Endothelial cell of umbilical vein (primary cell): ENCODE measurements at places on chromosomes 4 and X. TPM values are rescaled to one million over a fixed set of nuclear protein-coding genes. Genes with fewer than 3 reads are reported as not detected.

Gene SPANXA2
- total RNA-seq, result not detected in 2 replicates

Gene PFKFB1
- 0.16 and 0.20 TPM in 2 replicates for total RNA-seq

Gene CNGA1
- total RNA-seq, result not detected in 2 replicates

Gene KIF4A
- total RNA-seq, result 34.4 and 41.3 TPM in 2 replicates

Gene CLIC2
- total RNA-seq, result 0.25 and 0.73 TPM in 2 replicates

Gene SCML1
- total RNA-seq, result 10.1 and 12.4 TPM in 2 replicates

Gene H2BW2
- not detected in 2 replicates for total RNA-seq

Gene BTK
- 0.13 TPM in 1 of 2 replicates, not detected in the other for total RNA-seq

Gene ZMAT1
- total RNA-seq, result 3.7 and 4.3 TPM in 2 replicates

Gene GPR143
- 9.3 and 9.7 TPM in 2 replicates for total RNA-seq

Gene MBTPS2
- total RNA-seq, result 14.5 and 16.4 TPM in 2 replicates

Gene MSMO1
- 109 and 127 TPM in 2 replicates for total RNA-seq

Gene RPL39
- total RNA-seq, result 1,516 and 1,582 TPM in 2 replicates

Gene DMP1
- total RNA-seq, result not detected in 2 replicates

Gene C4orf54
- not detected in 2 replicates for total RNA-seq

Gene ADRA2C
- 0.40 TPM in 1 of 2 replicates, not detected in the other for total RNA-seq

Gene SORBS2
- total RNA-seq, result 75.5 and 82.5 TPM in 2 replicates

Gene CT55
- not detected in 2 replicates for total RNA-seq

Gene ARL13A
- total RNA-seq, result not detected in 2 replicates

Gene CFP
- total RNA-seq, result 1.00 and 1.9 TPM in 2 replicates

Gene MAGED2
- 240 and 241 TPM in 2 replicates for total RNA-seq

Gene ITGB1BP2
- 4.6 and 5.9 TPM in 2 replicates for total RNA-seq

Gene CENPVL2
- not detected in 2 replicates for total RNA-seq

Gene CACNA1F
- total RNA-seq, result not detected in 2 replicates

Gene ADGRG2
- total RNA-seq, result not detected in 2 replicates

Gene ARR3
- not detected in 2 replicates for total RNA-seq

Gene DKK2
- total RNA-seq, result 0.09 and 0.24 TPM in 2 replicates

Gene DUX4
- not detected in 2 replicates for total RNA-seq

Gene TMPRSS11F
- not detected in 2 replicates for total RNA-seq

Gene FAM13A
- total RNA-seq, result 9.4 and 10.5 TPM in 2 replicates

Gene RAB41
- total RNA-seq, result not detected in 2 replicates

Gene ERAS
- not detected in 2 replicates for total RNA-seq

Gene NAA11
- total RNA-seq, result not detected in 2 replicates

Gene ADH1B
- total RNA-seq, result not detected in 2 replicates

Gene BEX2
- total RNA-seq, result 0.88 and 1.4 TPM in 2 replicates

Gene GABRQ
- total RNA-seq, result not detected in 2 replicates

Gene SNCA
- total RNA-seq, result 116 and 124 TPM in 2 replicates

Gene EXOC1
- 30.5 and 33.3 TPM in 2 replicates for total RNA-seq

Gene NUDT11
- total RNA-seq, result 3.7 and 3.9 TPM in 2 replicates

Gene TMPRSS11D
- total RNA-seq, result not detected in 2 replicates

Gene GABRE
- 6.1 and 20.2 TPM in 2 replicates for total RNA-seq

Gene NSUN7
- 0.18 and 0.20 TPM in 2 replicates for total RNA-seq

Gene STOX2
- total RNA-seq, result 0.02 and 0.24 TPM in 2 replicates

Gene ASB11
- 0.15 TPM in 1 of 2 replicates, not detected in the other for total RNA-seq

Gene GAGE12J
- not detected in 2 replicates for total RNA-seq

Gene TMPRSS11E
- not detected in 2 replicates for total RNA-seq

Gene TCEANC
- total RNA-seq, result 0.75 and 1.8 TPM in 2 replicates

Gene TKTL2
- total RNA-seq, result not detected in 2 replicates

Gene MAGEA2B
- total RNA-seq, result not detected in 2 replicates

Gene CDX4
- total RNA-seq, result not detected in 2 replicates
